ENCODE measurements at places on chromosomes 2 and 18. TPM values are rescaled to one million over a fixed set of nuclear protein-coding genes. Genes with fewer than 3 reads are reported as not detected.

The ZBTB7C gene
- 12.0 TPM for total RNA-seq

The IAH1 gene
- 72.2 TPM for total RNA-seq

The LRRTM1 gene
- 16.5 TPM for total RNA-seq

The ODC1 gene
- total RNA-seq: 21.5 TPM

The FRZB gene
- total RNA-seq: 3.7 TPM

The ADAM23 gene
- 62.6 TPM for total RNA-seq

The LCT gene
- not detected for total RNA-seq

The CNRIP1 gene
- total RNA-seq: 102 TPM

The COLEC12 gene
- total RNA-seq: 5.6 TPM

The TTC39C gene
- 33.8 TPM for total RNA-seq

The CLEC4F gene
- total RNA-seq: not detected

The MYOM1 gene
- 6.3 TPM for total RNA-seq

The SP140L gene
- total RNA-seq: 3.5 TPM

The MAP3K19 gene
- total RNA-seq: 1.3 TPM

The AMER3 gene
- 31.2 TPM for total RNA-seq

The CROCC2 gene
- total RNA-seq: not detected

The MAT2A gene
- total RNA-seq: 291 TPM

The ACYP2 gene
- total RNA-seq: 78.5 TPM

The MPP4 gene
- 1.7 TPM for total RNA-seq

The PFN4 gene
- total RNA-seq: 1.2 TPM

The IL1B gene
- 6.4 TPM for total RNA-seq

The SDC1 gene
- total RNA-seq: 3.5 TPM

The NABP1 gene
- total RNA-seq: 7.3 TPM

The FN1 gene
- total RNA-seq: 48.5 TPM

The GAREM1 gene
- total RNA-seq: 23.9 TPM

The EFHD1 gene
- total RNA-seq: 149 TPM

The ASB18 gene
- not detected for total RNA-seq

The IL36G gene
- not detected for total RNA-seq

The GALNT3 gene
- total RNA-seq: 6.7 TPM

The MAP3K2 gene
- 50.9 TPM for total RNA-seq

The COL5A2 gene
- 20.1 TPM for total RNA-seq

The SNORC gene
- total RNA-seq: 28.7 TPM

The TRIM43B gene
- not detected for total RNA-seq

The FAM210A gene
- total RNA-seq: 15.4 TPM

The NDC80 gene
- total RNA-seq: not detected

The SETBP1 gene
- total RNA-seq: 47.1 TPM

The L3MBTL4 gene
- total RNA-seq: 26.8 TPM

The ERMN gene
- total RNA-seq: 308 TPM

The SCN3A gene
- 43.2 TPM for total RNA-seq

The MYL1 gene
- not detected for total RNA-seq

The ARHGAP25 gene
- 11.5 TPM for total RNA-seq

The CYP26B1 gene
- 9.6 TPM for total RNA-seq

The MC2R gene
- not detected for total RNA-seq

The M1AP gene
- total RNA-seq: 0.89 TPM

The REG1B gene
- total RNA-seq: not detected

The RDH14 gene
- total RNA-seq: 17.2 TPM

The AQP4 gene
- total RNA-seq: 818 TPM

The VSNL1 gene
- 607 TPM for total RNA-seq

The CXCR1 gene
- 0.59 TPM for total RNA-seq

The SLC66A2 gene
- total RNA-seq: 118 TPM

The FAM237A gene
- total RNA-seq: not detected

The ABCG5 gene
- 0.21 TPM for total RNA-seq
